ENCODE measurements at places on chromosomes 7 and 10.

DNA sequence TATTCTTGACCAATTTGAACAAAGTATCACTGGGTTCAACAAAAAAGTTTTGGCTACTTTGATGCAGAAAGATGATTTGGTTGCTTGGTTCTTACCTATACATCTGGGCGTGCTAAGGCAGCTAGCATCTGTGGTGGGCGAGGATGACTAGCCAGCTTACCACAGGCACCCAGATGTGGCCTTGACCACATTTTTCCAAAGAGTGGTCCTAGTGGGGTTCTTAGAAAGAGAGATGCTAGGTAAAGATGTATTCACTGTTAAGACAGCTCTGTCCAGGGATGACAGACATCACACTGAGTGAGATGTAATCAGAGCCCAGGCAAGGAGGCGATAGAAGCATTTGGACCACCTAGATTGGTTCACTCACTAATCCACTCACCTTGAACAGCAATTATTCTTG lies 785 bp downstream of the DNTT start:
- no peak for DNase-seq

DNA sequence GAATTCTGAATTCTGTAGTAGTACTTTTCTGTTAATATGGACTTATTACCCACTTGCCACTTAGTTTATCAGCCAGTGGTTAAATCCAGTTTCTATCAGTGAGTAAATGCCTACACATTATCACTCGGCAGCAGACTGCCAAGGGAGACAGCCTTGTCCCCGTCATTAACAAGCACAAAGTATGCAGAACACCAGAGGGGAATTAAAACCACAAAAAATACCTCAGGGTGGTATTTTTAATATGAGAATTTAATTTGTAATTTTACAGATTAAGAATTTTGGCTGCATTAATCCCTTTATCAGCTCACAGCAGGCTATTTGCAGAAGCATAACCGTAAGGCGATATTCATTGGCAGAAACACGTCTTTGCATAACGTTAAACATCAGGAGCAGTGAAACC lies 150.0 kb upstream of the FZD1 start:
- no peak for DNase-seq

DNA sequence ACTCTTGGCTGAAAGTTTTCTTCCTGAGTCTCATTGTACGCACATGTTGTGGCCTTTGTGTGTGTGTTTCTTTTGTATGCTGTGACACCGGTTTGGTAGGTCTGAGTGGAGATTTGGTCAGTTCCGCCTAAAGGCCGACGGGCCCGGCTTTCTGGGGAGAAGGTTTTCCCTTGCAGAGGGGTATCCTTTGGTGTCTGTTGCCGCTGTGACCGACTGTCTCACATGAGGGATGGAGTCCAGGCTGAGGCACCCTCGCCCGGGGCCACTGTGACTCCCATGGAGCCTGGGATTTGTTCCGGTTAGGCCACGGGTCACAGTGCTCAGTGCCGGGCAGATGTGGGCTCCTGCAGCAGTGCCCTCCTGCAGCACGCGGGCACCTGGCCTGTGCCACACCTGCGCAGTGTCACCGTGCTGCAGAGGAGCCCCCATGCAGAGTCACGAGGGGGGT lies 19.4 kb downstream of the INPP5A start:
- no peak for DNase-seq

DNA sequence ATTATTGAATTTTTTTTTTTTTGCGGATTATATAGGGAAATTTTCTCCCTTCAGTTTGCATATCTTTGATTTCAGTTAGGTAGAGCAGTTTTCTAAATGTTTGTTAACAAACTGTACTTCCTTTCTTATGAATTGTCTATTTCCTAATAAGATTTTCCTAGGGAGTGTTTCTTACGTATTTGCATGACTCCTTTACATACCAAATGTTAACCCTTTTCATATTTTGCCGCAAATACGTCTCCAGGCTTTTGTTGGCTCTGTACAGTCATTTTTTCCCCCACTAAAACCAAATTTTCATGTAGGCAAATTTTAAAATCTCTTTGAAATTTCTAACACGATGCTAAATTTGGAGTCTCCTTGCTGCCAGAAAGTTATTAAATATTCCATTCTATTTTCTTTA lies 1.9 kb upstream of the FRAT2 start:
- no peak for DNase-seq

DNA sequence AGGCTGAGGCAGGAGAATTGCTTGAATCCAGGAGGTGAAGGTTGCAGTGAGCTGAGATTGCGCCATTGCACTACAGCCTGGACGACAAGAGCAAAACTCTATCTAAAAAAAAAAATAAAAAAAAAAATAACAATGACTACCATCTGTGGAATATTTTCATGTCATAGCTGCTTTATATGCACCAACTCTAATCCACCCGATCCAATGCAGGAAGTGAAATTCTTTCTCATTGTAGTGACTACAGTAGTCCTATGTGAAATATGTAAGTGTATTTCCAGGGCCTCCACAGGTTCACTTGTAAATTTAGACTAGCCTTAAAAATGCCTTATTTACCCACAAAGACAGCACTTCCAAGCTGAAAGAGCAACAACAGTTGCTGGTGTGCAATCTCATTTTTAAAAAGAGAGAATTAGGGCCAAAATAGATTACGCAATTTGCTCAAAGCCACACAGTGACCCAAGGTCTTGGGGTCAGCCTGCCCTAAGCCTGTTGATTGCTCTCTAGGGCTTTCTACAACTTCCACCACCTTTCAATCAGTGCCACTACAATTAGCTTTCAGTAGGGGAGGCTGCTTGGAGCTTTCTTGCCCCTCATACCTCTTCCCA lies 25.8 kb upstream of the EGFR start:
- no peak for DNase-seq
